Stomach (tissue), 19 donors: ENCODE measurements at places on chromosomes 5 and 9. TPM values are rescaled to one million over a fixed set of nuclear protein-coding genes. Genes with fewer than 3 reads are reported as not detected.

DNA sequence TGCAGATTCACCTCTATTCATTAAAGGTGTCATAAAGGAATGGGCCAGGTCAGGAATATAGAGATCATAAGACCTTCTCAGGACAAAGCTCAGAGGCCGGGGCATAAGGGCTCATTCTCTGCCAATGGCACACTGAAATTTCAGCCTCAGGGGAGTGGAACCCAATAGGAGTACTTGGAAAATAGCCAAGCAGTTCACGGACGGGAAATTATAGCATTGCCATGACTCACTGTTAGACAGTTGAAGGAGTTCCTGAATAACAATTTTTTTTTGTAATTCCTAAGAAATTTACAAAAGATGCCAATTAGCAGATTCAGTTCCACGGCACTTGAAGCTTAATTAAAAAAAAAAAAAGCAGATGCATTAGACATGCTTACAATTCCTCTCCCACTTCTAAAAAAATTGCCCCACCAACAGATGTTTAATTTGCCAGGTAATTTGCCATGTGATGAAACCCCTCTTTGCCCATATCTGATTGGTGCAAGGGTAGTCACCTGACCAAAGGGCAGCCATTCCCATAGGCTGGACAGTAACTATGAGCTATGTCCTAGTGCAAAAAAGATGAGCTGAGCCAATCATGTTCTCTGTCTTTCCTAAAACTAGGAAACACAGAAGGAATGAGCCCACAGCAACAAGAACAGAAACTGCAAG is 58.6 kb downstream of the PTCD2 start:
- H3K27ac ChIP-seq: no peak overlapping the region
- peak; percentile 44 for DNase-seq
- H3K36me3 ChIP-seq: no peaks in the 10 kb centered on the region
- H3K4me3 ChIP-seq: no peak overlapping the region
- H3K27me3 ChIP-seq: no peaks in the 10 kb centered on the region

- H3K4me3 ChIP-seq: no peak overlapping the region
- no peaks in the 10 kb centered on the region for H3K27me3 ChIP-seq
- DNase-seq: peak; percentile 34
- peaks cover 5% of the 10 kb centered on the region for H3K4me1 ChIP-seq
Measured at GRCh38 chr5:172077664-172078425, 71.4 kb upstream of the FBXW11 start.

- H3K27me3 ChIP-seq: no peaks in the 10 kb centered on the region
- H3K4me1 ChIP-seq: peaks cover 56% of the 10 kb centered on the region
- H3K27ac ChIP-seq: peak within 1 kb of the TSS; percentile 100
- H3K36me3 ChIP-seq: no peaks in the 10 kb centered on the region
- H3K4me3 ChIP-seq: peak within 1 kb of the TSS; percentile 90
Measured at GRCh38 chr9:35828716-35829083, at the start of gene FAM221B. FAM221B (minus strand) TSS chr9:35828732; CDS start chr9:35826161, 2,571 bp downstream.

- H3K36me3 ChIP-seq: no peaks in the 10 kb centered on the region
- no peak overlapping the region for H3K27ac ChIP-seq
- no peak for DNase-seq
Measured at GRCh38 chr5:180632768-180633167, 16.6 kb downstream of the FLT4 start.

DNA sequence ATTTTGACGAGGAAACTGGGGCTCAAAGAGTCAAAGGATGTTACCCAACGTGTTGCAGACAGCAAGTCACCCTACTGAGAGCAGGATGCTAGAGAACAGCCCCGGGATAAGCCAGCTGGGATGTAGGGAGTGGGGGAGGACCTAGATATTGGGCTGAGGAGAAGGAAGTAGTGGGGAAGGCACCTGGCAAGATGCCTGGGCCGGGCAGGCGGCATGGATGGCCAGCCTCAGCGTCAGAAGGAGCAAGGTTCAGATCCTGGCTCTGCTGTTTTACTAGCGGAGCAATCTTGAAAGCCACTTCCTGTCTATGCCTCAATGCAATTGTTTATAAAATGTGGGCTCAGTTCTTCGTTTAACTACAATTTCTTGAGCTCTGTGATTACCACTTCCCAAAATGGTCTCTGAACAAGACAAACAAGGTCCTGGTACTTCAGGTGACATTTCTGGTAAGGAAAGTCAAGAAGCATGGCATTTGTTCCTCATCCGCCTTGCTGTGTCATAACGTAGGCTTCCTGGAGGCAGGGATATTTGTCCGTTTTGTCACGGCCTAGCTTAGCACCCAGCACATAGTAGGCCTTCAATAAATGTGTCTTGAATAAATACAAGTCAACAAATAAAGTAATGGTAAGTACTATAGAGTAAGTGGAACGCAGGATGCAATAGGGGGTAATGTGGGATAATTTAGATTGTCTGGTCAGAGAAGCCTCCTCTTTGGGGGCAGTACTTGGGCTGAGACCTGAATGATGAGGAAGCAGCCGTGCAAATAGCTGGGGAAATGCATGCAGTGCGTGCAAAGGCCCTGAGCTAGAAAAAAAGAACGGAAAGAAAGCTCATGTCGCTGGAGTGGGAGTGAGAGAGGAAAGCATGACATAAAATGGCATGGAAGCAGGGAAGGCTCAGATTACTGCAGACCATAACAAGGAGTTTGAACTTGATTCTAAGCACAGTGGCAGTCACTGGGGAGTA is 70.5 kb downstream of the SMIM23 start:
- H3K27ac ChIP-seq: no peak overlapping the region
- no peak for DNase-seq
- no peak overlapping the region for H3K4me3 ChIP-seq
- H3K27me3 ChIP-seq: no peaks in the 10 kb centered on the region
- peaks cover 4% of the 10 kb centered on the region for H3K36me3 ChIP-seq
- peaks cover 18% of the 10 kb centered on the region for H3K4me1 ChIP-seq

DNA sequence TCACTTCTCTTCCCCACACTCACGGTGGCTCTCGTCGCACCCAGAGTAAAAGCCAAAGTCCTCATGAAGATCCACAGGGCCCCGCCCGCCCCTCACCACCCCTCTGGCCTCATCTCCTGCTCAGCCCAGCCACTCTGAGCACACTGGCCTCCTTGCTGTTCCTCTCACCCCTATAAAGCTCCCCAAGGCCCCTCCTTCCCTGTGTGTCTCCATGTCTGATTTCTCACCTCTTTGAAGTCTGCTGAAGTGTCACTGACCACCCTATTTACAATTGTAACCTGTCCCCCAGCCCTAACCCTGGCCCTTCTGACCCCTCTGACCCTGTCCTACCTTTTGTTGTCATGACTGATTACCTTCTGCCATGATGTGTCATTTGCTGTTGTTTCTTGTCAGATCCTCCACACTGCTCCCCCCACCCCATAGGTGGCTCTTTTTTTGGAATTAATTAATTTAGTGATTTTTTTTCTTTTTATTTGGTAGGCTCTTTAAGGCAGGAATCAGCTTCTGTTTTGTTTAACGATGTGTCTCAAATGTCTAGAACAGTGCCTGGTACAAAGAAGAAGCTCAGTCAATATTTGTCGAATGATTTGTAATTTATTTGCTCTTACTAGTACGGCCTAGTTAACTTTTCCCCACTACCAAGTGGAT is 90.2 kb downstream of the IQGAP2 start:
- H3K27me3 ChIP-seq: no peaks in the 10 kb centered on the region
- H3K4me3 ChIP-seq: no peak overlapping the region
- no peaks in the 10 kb centered on the region for H3K36me3 ChIP-seq
- no peak for DNase-seq
- peak overlapping the region; percentile 3 for H3K27ac ChIP-seq
- H3K4me1 ChIP-seq: peaks cover 18% of the 10 kb centered on the region

BAAT gene
- total RNA-seq: not detected

TRIP13 gene
- total RNA-seq: not detected

RNF183 gene
- total RNA-seq: 1.8 TPM

CORO2A gene
- total RNA-seq: 11.3 TPM
